ENCODE measurements at places on chromosomes 7 and 10. TPM values are rescaled to one million over a fixed set of nuclear protein-coding genes. Genes with fewer than 3 reads are reported as not detected.

The ZKSCAN5 gene
- 12.2 TPM for total RNA-seq

The PIK3CG gene
- total RNA-seq: not detected

The SLC13A1 gene
- not detected for total RNA-seq

The CASP7 gene
- 21.4 TPM for total RNA-seq

All from pericardium fibroblast (primary cell).